H1 (cell line): ENCODE measurements at places on chromosomes 6 and 20. TPM values are rescaled to one million over a fixed set of nuclear protein-coding genes. Genes with fewer than 3 reads are reported as not detected.

ATAT1 gene
- 14.6 and 15.9 TPM in 2 replicates for total RNA-seq

SLC32A1 gene
- 0.15 and 0.33 TPM in 2 replicates for total RNA-seq

ZNF391 gene
- total RNA-seq, result 12.4 and 13.0 TPM in 2 replicates

CRISP2 gene
- not detected in 2 replicates for total RNA-seq

BTNL2 gene
- total RNA-seq, result not detected in 2 replicates

KIF25 gene
- 2.0 and 2.3 TPM in 2 replicates for total RNA-seq

SLC17A9 gene
- total RNA-seq, result 31.1 and 35.2 TPM in 2 replicates

OOEP gene
- total RNA-seq, result 0.41 TPM in 1 of 2 replicates, not detected in the other

C6orf15 gene
- not detected in 2 replicates for total RNA-seq

ANKRD66 gene
- total RNA-seq, result not detected in 2 replicates

PSMB8 gene
- 18.4 and 22.0 TPM in 2 replicates for total RNA-seq

ACTL10 gene
- not detected in 2 replicates for total RNA-seq

NFKBIL1 gene
- 10.8 and 11.2 TPM in 2 replicates for total RNA-seq

BMP2 gene
- 3.6 and 4.0 TPM in 2 replicates for total RNA-seq

C20orf96 gene
- total RNA-seq, result 21.0 and 22.7 TPM in 2 replicates

COL11A2 gene
- total RNA-seq, result 2.8 and 3.5 TPM in 2 replicates

SIRPD gene
- not detected in 2 replicates for total RNA-seq

XKR7 gene
- 1.8 and 2.4 TPM in 2 replicates for total RNA-seq

IL17A gene
- not detected in 2 replicates for total RNA-seq

ULBP2 gene
- not detected in 2 replicates for total RNA-seq

GPLD1 gene
- total RNA-seq, result 5.3 and 5.9 TPM in 2 replicates

SYCP2 gene
- 0.50 and 0.69 TPM in 2 replicates for total RNA-seq

CST4 gene
- total RNA-seq, result not detected in 2 replicates

LKAAEAR1 gene
- 0.41 and 0.52 TPM in 2 replicates for total RNA-seq

HRH3 gene
- total RNA-seq, result 4.4 and 4.5 TPM in 2 replicates

RBPJL gene
- 0.67 and 0.73 TPM in 2 replicates for total RNA-seq

CLPSL2 gene
- total RNA-seq, result 1.4 TPM in 2 replicates

TPD52L1 gene
- total RNA-seq, result 7.4 and 9.6 TPM in 2 replicates

DSP gene
- total RNA-seq, result 48.5 and 50.5 TPM in 2 replicates

BFSP1 gene
- 2.5 and 3.2 TPM in 2 replicates for total RNA-seq

LGSN gene
- 0.19 TPM in 1 of 2 replicates, not detected in the other for total RNA-seq

TMEM200A gene
- 12.9 and 13.9 TPM in 2 replicates for total RNA-seq

MAP1LC3A gene
- total RNA-seq, result 5.0 and 6.3 TPM in 2 replicates

CCN2 gene
- 105 and 107 TPM in 2 replicates for total RNA-seq

MROH8 gene
- 0.48 and 0.50 TPM in 2 replicates for total RNA-seq

ARMH2 gene
- total RNA-seq, result not detected in 2 replicates

DCDC2 gene
- total RNA-seq, result 0.15 and 0.23 TPM in 2 replicates

SEL1L2 gene
- total RNA-seq, result not detected in 2 replicates

ARHGAP40 gene
- total RNA-seq, result 0.74 and 0.86 TPM in 2 replicates

BNIP5 gene
- total RNA-seq, result not detected in 2 replicates

TP53TG5 gene
- not detected in 2 replicates for total RNA-seq

COL9A1 gene
- 14.4 and 18.1 TPM in 2 replicates for total RNA-seq

SASH1 gene
- total RNA-seq, result 18.0 and 20.2 TPM in 2 replicates

BIRC7 gene
- total RNA-seq, result 0.41 TPM in 1 of 2 replicates, not detected in the other

C6orf141 gene
- total RNA-seq, result 16.1 and 17.6 TPM in 2 replicates

CPXM1 gene
- 28.8 and 31.3 TPM in 2 replicates for total RNA-seq

BMP5 gene
- total RNA-seq, result not detected in 2 replicates

OR2B6 gene
- total RNA-seq, result not detected in 2 replicates

SIRPB1 gene
- total RNA-seq, result 0.54 and 0.99 TPM in 2 replicates

IL17F gene
- total RNA-seq, result not detected in 2 replicates

DPPA5 gene
- total RNA-seq, result 1.5 and 2.0 TPM in 2 replicates
